Adrenal gland (tissue), 19 donors: ENCODE measurements at places on chromosomes 1 and 21. TPM values are rescaled to one million over a fixed set of nuclear protein-coding genes. Genes with fewer than 3 reads are reported as not detected.

DNA sequence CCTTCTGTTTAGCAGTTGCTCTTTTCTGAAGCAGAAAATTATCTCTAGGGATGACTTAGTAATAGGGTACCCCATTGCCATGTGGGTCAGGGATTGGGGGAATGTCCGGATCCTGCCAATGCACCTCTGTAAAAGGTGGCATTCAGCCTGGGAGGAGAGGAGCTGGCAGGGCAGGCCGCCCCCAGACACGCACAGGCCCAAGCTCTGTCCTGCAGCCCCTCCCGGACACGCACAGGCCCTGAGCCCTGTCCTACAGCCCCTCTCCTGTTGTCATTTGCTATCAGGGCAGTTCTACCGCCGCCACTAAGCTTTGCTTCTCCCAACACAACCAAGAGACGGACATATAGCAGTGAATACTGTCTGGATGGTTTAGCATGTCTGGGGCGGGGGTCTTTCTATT lies 219.1 kb downstream of the SDCCAG8 start:
- H3K27me3 ChIP-seq, result no peaks in the 10 kb centered on the region
- H3K36me3 ChIP-seq, result no peaks in the 10 kb centered on the region
- H3K27ac ChIP-seq, result no peak overlapping the region
- peaks cover 23% of the 10 kb centered on the region for H3K4me1 ChIP-seq
- H3K4me3 ChIP-seq, result no peak overlapping the region
- DNase-seq, result no peak

GRCh38 chr1:159653201-159653600 lies 61.2 kb downstream of the CRP start:
- H3K36me3 ChIP-seq, result no peaks in the 10 kb centered on the region
- no peak overlapping the region for H3K4me3 ChIP-seq
- H3K4me1 ChIP-seq, result no peaks in the 10 kb centered on the region

Gene ZNF670
- total RNA-seq, result 0.18 TPM

Gene OR2L3
- not detected for total RNA-seq

Gene CRYAA
- not detected for total RNA-seq
